Spinal cord (tissue), 10 donors: ENCODE measurements at places on chromosomes 2 and 18. TPM values are rescaled to one million over a fixed set of nuclear protein-coding genes. Genes with fewer than 3 reads are reported as not detected.

The MALT1 gene
- 28.4 TPM for total RNA-seq

The C1QL2 gene
- 0.11 TPM for total RNA-seq

The RRM2 gene
- total RNA-seq, result 16.6 TPM

The ESPNL gene
- total RNA-seq, result 4.3 TPM

The GKN2 gene
- total RNA-seq, result not detected

The YES1 gene
- total RNA-seq, result 54.0 TPM

The HOXD9 gene
- total RNA-seq, result 0.22 TPM

The ASB3 gene
- 49.9 TPM for total RNA-seq

The LYG1 gene
- total RNA-seq, result 2.1 TPM

GRCh38 chr2:196487417-196487816, 152.1 kb upstream of the CCDC150 start:
- no peaks in the 10 kb centered on the region for H3K4me1 ChIP-seq
- no peak overlapping the region for H3K27ac ChIP-seq
- no peak for DNase-seq
- H3K4me3 ChIP-seq, result no peak overlapping the region
- no peaks in the 10 kb centered on the region for H3K27me3 ChIP-seq

GRCh38 chr2:224063298-224063648, 24.2 kb upstream of the SERPINE2 start:
- H3K36me3 ChIP-seq, result no peaks in the 10 kb centered on the region
- no peaks in the 10 kb centered on the region for H3K27me3 ChIP-seq
- no peak overlapping the region for H3K27ac ChIP-seq
- peaks cover 2% of the 10 kb centered on the region for H3K4me1 ChIP-seq
- H3K4me3 ChIP-seq, result no peak overlapping the region

DNA sequence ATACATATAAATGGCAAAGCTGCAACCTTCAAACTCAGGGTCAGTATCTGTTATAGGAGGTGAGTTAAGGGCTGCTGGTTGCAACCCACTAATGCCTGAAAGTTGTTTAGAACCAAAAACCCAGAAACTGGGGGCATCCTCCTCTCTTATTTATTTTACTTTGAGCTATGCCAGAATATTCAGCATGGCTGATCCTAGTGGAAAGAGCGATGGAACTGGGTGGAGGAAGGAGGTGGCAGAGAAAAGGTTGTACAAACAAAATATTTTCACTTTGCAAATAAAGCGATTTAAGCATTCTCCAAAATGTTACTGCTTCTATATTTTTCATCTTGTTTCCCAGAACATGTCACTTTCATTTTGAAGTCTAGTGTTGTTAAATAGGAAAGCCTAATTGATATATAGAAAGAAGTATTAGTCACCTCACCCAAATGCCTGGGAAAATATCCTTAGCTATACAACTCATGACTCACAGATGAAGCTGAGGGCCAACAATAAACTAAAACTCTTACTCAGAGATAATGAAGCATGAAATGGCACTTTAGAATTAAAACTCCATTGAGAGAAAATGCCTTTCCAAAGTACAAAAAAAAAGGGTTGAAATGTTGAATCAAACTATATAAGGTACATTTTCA, 251.4 kb upstream of the UBE2E3 start:
- H3K36me3 ChIP-seq, result no peaks in the 10 kb centered on the region
- H3K27me3 ChIP-seq, result no peaks in the 10 kb centered on the region
- no peak overlapping the region for H3K27ac ChIP-seq
- no peak for DNase-seq
- no peaks in the 10 kb centered on the region for H3K4me1 ChIP-seq
- H3K4me3 ChIP-seq, result no peak overlapping the region

DNA sequence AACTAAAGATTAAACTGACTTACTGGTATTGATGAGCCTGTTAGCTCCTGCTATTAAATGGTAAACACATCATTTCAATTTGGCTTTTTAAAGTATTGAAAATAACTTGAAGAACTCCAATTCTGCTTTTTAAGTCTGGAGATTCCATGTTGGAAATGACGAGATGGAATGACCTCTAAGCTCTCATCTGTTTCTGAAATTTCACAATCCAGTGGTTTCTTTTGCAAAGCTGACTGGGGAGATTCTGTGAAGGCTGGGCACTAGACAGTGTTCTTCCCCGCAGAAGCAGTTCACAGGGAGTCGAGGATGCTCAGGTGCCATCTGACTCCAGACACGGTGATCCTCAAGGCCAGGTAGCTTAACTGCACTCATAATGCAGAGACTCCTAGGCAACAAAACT, 44.7 kb downstream of the DHRS9 start:
- H3K4me1 ChIP-seq, result peaks cover 19% of the 10 kb centered on the region
- H3K27ac ChIP-seq, result no peak overlapping the region
- DNase-seq, result no peak
- H3K4me3 ChIP-seq, result no peak overlapping the region
- no peaks in the 10 kb centered on the region for H3K27me3 ChIP-seq

DNA sequence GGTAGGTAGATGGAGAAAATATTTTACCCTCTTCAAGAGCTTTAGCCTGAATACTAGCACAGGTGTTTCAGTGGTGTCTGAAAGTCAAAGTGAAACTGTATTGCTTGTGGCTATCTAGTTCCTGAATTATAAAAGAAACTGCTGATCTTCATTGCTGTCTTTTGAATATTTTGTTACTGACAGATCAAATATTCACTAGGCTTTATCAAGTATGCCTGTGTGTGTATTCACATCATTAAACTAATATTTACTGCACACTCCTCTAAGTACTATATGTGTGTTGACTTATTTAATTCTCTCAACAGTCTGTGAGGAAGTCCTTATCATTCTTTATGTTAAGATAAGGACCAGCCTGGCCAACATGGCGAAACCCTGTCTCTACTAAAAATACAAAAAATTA, 139.6 kb downstream of the SOCS6 start:
- no peak overlapping the region for H3K27ac ChIP-seq
- no peaks in the 10 kb centered on the region for H3K36me3 ChIP-seq
- H3K4me1 ChIP-seq, result no peaks in the 10 kb centered on the region
- H3K27me3 ChIP-seq, result no peaks in the 10 kb centered on the region
- no peak overlapping the region for H3K4me3 ChIP-seq

GRCh38 chr2:208031608-208032019, 6.3 kb upstream of the PLEKHM3 start:
- H3K4me1 ChIP-seq, result no peaks in the 10 kb centered on the region
- H3K27me3 ChIP-seq, result no peaks in the 10 kb centered on the region
- H3K4me3 ChIP-seq, result no peak overlapping the region
- H3K36me3 ChIP-seq, result no peaks in the 10 kb centered on the region
- H3K27ac ChIP-seq, result no peak overlapping the region

- H3K27ac ChIP-seq, result no peak overlapping the region
- no peaks in the 10 kb centered on the region for H3K4me1 ChIP-seq
- H3K27me3 ChIP-seq, result no peaks in the 10 kb centered on the region
- no peaks in the 10 kb centered on the region for H3K36me3 ChIP-seq
- DNase-seq, result no peak
These were observed 295.2 kb upstream of the LRP1B start for GRCh38 chr2:142426064-142426463.

- no peaks in the 10 kb centered on the region for H3K4me1 ChIP-seq
- DNase-seq, result no peak
- peaks cover 3% of the 10 kb centered on the region for H3K27me3 ChIP-seq
- no peaks in the 10 kb centered on the region for H3K36me3 ChIP-seq
- no peak overlapping the region for H3K27ac ChIP-seq
These were observed 62.4 kb upstream of the SKOR2 start for GRCh38 chr18:47313901-47314300.

DNA sequence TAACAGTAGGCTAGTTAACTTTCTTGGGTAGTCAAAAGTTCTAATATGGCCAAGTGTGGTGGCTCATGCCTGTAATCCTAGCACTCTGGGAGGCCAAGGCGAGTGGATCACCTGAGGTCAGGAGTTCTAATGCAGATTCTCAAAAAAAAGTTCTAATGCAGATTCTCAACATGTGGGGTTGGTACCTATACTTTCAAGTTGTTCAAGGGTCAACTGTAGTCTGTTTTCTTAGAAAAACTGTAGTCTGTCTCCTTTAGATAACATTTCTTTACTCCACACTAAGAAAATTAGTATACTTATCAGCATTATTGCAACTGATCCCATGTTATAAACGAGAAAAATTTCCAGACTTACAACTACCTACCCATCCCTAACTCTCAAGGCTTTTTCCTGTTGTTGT, 16.6 kb downstream of the INO80D start:
- no peaks in the 10 kb centered on the region for H3K27me3 ChIP-seq
- H3K36me3 ChIP-seq, result peaks cover 3% of the 10 kb centered on the region
- H3K27ac ChIP-seq, result no peak overlapping the region
- no peak overlapping the region for H3K4me3 ChIP-seq

DNA sequence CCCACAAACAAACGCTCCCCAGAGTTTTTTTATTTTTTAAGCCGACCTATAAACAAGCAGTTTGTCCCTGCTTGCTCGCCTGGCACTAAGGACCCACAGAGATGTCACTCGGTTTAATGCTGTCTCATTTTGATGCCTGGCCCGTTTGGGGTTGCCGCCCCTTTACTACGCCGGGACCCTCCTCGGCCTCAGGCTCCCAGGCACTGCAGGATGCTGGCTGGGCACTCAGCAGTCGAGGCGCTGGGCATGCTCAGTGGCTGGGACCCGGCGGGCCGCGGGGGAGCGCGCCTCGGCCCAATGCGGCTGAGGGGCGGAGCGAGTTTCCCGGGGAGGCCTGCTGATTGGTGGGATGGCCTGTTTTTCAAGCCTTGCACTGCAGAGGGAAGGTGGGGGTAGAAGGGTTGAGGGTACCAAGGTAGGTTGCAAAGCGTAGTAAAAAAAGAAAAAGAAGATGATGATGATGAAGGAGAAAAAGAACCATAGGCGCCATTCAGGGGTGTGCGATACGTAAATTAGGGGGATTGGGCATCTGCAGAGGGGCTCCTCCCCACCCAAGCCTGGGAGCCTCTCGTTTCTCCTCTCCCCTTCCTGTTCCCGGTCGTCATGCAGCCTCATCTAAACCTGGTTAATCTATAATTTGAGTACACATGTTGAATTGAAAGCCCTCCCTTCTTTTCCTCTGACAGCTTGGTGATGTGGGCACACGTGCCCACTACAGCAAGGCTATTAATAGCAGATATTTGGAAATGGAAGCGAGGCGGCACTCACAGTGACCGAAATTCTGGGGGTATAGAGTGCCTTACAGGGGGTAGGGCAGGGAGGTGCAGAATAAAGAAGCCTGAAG, 1.5 kb upstream of the IRS1 start:
- peaks cover 20% of the 10 kb centered on the region for H3K36me3 ChIP-seq
- H3K27me3 ChIP-seq, result no peaks in the 10 kb centered on the region
- H3K4me1 ChIP-seq, result peaks cover 47% of the 10 kb centered on the region
- DNase-seq, result peak; percentile 81
- peak overlapping the region; percentile 82 for H3K27ac ChIP-seq

- H3K27me3 ChIP-seq, result no peaks in the 10 kb centered on the region
- H3K4me3 ChIP-seq, result no peak within 1 kb of the TSS
- no peak for DNase-seq
These were observed at the start of gene GPR35 for GRCh38 chr2:240624950-240625621. TSS of gene GPR35 (plus strand) at chr2:240625480. CDS start at chr2:240629953, 4,473 bp downstream.

DNA sequence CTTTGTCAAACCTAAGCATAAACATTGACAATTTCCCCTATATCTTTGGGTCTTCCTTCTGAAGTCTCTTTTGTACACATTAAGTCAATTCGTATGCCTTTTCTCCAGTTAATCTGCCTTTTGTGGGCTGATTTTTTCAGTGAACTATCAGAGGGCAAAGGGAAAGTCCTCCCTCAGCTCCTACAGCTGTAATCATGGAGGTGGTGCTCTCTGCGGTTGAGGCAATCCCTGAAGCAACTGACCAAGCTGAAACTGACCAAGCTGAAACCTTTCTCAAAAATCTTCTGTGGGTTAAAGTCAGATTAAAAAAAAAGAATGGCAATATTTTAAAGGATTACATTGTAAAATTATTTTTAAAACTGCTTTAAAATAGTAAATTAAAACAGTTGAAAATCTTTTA, 105.8 kb upstream of the DNAJC10 start:
- H3K4me3 ChIP-seq, result no peak overlapping the region
- DNase-seq, result no peak
- H3K27me3 ChIP-seq, result no peaks in the 10 kb centered on the region
- H3K4me1 ChIP-seq, result no peaks in the 10 kb centered on the region
- H3K27ac ChIP-seq, result no peak overlapping the region

- H3K4me1 ChIP-seq, result peaks cover 6% of the 10 kb centered on the region
- H3K27ac ChIP-seq, result peak overlapping the region; percentile 54
- H3K4me3 ChIP-seq, result no peak overlapping the region
- no peaks in the 10 kb centered on the region for H3K36me3 ChIP-seq
- no peaks in the 10 kb centered on the region for H3K27me3 ChIP-seq
These were observed 31.0 kb upstream of the NFE2L2 start for GRCh38 chr2:177295484-177295883.

DNA sequence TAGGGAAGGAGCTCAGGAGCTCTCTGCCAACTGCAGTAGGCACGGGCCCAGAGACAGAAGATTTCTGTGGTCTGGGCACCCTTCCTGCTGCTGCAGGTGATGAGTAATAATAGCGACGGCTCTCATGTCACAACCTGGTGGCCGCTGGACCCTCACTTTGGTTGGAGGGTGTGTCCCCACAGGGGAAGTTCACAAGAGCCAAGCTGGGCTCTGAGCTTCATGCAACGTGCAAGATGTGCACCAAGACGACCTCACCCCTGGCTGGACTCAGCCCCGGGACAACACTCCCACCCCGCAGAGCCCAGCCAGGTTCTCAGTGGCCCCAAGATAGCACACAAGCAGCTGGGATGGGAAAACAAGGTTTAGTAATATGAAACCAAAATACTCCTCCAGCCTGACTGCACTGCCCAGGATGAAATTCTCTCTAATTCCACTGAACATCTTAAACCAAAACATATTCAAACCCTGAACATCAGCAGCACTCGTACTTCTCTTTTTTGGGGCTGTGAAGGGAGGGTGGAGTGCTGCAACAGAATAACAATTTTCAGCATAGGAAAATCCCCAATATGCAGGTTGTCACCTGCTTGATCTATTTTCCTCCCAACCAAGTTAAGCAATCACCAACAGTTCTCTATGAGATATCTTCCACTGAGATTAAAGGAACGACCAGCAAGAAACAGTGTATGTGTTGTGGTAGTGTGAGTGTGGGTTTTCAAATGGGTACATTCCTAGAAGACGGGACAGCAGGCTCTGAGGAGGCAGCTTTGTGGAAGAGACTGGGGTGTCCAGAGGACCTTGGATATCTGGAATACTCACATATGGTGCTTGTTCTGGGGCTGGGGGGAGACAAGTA, 26.5 kb downstream of the BCL2 start:
- no peak for DNase-seq
- H3K4me3 ChIP-seq, result no peak overlapping the region
- H3K27me3 ChIP-seq, result no peaks in the 10 kb centered on the region
- peaks cover 31% of the 10 kb centered on the region for H3K4me1 ChIP-seq
- peak overlapping the region; percentile 6 for H3K27ac ChIP-seq
- H3K36me3 ChIP-seq, result peaks cover 3% of the 10 kb centered on the region
